ENCODE measurements at places on chromosomes 4 and X.

GRCh38 chr4:41079881-41080560 is 134.3 kb downstream of the APBB2 start:
- no peak for DNase-seq

DNA sequence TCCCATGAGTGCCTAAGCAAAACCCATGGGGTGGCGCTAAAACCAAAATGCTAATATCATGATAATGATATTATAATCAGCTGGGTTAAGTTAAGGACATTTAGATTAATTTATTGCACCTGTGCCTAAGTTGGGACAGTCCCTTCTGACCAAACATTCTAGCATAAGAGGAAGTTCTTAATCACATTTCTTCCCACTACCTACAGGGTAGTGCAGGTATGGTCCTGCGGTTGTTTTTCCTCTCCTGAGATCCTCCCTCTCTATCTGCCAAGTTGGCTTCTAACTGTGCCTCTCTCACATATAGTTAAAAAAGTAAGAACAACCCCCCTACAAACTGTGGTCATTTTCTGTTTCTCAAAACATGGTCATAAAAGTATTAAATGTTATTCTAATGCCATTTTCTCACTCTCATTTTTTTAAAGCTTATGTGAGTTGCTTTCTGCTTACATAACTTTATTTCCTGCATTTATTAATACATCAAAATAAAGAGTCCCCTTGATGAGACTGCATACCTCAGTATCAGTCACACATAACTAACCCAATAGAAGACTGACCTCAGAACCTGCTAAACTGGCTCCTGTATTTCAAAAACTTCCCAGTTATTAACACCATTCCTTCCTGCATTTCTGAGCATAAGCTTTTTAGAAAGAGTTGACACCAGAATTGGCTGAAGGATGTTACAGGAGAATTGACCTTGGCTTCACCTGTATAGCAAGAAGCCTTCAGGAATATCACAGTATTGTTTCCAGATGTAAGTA is 1332.5 kb downstream of the FSTL5 start:
- DNase-seq, result no peak

DNA sequence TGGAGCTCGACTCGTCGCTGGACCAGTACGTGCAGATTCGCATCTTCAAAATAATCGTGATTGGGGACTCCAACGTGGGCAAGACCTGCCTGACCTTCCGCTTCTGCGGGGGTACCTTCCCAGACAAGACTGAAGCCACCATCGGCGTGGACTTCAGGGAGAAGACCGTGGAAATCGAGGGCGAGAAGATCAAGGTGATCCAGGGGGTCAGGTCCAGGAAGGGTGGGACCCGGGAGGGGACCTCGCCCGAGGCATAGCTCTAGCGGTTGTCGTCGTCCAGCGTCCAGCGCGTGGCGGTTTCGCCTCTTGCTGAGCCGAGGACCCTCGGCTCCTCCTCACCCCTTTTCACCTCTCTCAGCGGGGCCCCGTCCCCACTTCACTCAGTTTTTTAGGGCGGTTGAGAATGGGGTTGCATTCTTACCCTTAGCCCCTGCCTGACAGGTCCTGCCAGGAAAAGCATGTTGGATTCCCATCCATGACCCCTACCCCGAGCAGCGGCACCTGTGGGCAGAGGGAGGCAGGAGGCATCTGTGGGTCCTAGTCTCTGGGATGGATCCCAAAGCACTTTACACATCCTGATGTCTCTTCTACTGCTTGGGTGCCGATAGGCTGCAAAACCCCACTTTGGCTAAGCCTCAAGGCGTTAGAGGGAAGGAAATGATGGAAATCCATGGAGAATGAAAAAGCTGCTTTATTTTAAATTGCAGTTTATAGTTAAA is 524 bp downstream of the RAB33A start:
- DNase-seq, result no peak

DNA sequence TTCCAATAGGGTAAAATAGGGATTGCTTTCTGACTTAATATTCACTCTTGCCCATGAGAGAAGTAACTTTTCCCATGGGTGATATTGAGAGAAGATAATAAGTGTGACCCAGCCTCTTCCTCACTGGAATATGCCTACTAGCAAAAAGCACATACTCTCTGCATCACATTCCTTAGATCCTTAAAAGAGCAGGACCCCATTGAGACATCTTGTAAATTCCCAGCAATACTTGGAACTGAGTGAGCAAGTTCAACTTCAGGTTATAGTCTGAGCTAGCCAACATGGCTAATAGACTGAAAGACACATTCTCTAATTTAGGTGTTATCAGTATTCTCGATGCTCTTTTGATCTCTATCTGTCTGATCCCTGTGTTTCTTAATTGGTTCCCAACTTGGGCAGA is 1372.3 kb downstream of the STIM2 start:
- no peak for DNase-seq

- DNase-seq, result no peak
Observed at GRCh38 chr4:61872983-61873382, 672.9 kb downstream of the ADGRL3 start.

- DNase-seq, result no peak
Observed at GRCh38 chrX:133583825-133584224, 168.5 kb upstream of the GPC4 start.

DNA sequence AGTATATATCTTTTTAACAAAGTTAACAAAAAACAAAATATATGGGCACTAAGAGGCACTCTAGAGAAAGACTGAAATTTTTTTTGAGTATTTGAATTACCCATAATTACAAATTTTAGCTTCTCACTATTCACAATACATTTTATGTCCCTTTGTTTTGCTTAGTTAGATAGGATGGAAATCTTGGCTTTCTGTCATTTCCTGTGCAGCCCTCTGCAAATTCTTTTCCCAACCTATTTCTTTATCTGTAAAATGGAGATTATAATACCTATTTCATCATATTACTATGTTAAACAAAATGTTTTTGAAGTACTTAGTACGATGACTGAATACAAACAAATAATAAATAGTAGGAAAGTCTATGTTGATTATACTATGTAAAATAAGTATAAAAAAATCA is 710.0 kb downstream of the CCSER1 start:
- no peak for DNase-seq

DNA sequence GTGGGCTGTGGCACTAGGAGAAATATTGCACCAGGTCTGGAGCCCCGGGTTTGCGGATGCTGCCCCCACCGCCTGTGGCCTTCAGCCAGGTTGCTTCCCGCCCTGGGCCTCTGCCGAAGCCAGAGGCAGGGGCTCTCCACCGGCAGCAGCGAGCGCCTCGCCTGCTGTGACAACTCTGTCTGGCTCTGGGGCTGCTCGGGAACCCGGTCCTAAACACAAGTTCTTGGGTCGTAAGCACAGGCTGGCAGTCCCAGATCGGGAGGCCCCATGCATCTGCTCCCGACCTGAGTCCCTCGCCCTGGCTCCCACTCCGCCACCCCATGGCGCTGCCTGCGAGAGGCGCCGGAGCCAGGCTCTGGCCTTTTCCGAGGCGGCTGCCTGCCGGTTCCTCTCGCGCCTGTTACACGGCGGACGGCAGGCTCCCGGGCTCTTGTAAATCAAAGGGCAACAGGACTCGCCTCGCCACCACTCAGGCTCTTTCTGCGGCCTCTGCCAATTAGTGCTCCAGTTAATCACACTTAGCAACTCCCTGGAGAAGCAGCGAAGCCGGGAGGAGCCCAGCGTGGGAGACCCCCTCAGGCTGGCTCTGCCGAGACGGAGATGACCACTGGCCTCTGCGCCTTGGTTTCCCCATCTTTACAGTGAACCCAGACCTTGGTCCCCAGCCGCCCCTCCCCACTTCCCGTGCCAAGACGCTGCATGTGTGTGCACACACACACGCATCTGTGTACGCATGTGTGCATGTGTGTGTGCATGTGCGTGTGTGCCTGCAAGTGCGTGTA is 109.2 kb downstream of the DCTD start:
- no peak for DNase-seq

DNA sequence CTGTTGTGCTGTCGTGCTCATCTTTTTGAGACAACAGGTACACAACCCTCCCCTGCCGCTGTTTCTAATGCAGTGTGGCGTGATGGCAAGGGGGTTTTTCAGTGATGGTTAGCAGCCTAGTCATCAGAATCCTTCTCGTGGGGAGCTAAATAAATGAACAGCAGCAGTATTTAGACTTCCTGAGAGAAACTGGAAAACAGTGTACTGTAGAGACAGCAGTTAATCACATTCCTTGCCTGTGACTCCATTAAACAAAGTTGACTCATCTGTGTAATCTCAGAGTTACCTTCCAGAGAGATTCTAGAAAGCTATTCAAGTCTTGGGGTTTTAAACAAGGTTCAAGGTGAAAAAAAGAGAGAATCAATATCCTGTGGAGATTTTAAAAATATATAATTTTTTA is 1753.2 kb upstream of the PCDH7 start:
- DNase-seq, result no peak

GRCh38 chrX:53160297-53160983 is 64.6 kb downstream of the KDM5C start:
- DNase-seq, result no peak

DNA sequence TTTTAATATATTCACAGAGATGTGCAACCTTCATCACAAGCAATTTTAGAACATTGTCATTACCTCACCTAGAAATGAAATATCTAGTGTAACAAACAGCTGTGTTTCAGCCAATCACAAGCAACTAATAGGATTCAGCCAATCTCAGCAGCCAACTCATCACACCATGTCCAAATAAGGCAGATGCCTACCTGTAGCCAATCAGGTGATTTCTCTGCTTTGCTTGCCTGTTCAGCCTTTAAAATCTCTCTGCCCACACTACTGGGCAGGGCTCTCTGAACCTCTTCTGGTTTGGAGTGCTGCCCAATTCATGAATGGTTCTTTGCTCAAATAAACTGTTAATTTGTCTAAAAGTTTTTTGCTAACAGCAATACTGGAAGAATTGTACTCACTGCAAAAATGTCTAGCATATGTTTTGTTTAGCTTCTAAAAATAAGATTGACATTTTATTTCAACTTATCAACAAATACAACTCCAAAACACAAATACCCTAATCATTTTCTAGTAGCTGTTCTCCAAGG is 52.4 kb upstream of the IGFBP7 start:
- DNase-seq, result no peak

DNA sequence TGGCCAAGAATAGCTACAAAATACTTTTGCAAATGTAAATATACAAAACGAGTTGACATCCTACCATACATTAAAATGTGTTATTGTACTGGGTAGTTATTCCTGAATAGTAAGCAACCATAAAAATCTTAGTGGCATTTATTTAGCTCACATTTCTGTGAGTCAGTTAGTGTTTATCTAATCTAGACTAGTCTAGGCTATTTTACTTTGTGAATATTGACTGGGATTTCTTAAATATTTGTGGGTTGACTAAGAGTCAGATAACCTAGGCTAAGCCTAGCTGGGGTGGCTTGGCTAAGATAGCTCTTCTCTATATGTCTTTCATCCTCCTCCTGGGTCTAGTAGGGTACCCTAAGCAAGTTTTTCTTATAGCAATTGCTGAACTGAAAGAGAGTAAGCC is 543.8 kb upstream of the DIAPH2 start:
- DNase-seq, result no peak

- no peak for DNase-seq
Observed at GRCh38 chr4:128380306-128380705, 92.7 kb upstream of the PGRMC2 start.

DNA sequence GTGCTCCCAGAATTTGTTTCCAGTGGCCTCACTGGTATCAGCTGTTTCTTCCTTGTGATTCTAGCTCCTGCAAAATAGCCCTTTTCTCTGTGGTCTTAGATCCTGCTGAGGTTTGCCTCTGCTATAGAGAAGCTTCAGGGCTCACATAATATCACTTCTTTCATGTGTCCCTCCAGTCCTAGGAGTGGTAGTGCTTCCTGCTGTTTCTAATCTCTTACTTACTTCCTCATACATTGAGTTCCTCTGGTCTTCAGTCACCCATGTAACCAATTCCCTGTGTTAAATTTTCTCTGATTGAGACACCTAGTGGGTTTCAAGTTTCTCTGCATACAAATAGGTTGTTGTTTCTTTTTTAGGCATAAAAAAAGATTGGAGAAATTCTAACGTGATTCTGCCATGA is 1567.9 kb downstream of the ARAP2 start:
- no peak for DNase-seq

DNA sequence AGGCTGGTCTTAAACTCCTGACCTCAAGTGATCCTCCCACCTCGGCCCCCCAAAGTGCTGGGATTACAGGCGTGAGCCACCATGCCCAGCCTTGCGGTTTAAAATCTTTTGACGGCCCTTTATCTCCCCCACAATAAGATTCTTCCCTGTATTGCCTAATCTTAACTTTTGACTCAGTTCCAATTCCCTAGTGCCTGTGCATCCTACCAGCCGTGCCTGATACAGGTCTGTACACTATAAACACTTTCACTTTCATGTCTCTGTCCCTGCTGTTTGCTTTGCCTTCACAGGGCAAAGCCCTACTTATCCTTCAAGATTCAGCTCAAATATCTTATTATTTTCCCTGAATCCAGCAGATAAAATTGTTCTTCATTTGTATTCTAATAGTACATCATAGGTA is 74.6 kb downstream of the WDR44 start:
- DNase-seq, result no peak

DNA sequence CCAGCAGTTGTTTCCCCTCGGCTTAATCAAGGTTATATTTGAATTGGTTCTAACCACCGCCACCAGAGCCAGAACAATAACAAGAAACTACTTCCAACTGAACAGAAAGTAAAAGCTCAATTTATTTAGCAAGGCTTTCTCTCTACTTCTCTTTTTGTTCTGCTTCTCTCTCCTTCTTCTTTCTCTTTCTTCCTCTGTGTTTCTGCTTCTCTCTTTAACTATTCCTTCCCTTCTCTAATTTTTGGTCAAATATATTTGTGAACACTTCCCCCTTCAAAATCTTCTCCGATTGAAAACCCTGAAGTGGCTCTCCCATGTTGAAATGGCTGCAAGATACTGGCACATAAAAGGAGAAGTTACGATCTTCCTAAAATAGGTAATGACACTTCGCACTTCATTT is 1195.9 kb upstream of the PRKX start:
- no peak for DNase-seq

DNA sequence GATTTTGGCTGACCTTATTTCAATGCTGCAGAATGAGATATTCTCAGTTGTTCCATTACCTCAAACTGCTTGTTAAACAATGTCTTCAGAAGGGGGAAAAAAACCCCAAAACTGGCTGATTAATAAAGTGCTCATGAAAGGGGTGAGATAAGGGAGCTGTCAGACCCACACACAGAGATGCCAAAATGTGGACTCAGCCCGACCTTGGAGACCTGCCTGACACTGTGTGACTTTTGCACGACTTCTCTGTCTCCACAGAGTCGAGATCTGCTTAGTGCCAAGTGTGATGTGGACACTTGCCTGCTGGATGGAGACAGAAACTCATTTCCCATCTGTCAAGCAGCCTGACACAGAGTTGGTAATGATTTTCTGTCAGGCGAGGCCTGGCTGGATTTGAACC is 31.5 kb downstream of the REELD1 start:
- DNase-seq, result no peak

DNA sequence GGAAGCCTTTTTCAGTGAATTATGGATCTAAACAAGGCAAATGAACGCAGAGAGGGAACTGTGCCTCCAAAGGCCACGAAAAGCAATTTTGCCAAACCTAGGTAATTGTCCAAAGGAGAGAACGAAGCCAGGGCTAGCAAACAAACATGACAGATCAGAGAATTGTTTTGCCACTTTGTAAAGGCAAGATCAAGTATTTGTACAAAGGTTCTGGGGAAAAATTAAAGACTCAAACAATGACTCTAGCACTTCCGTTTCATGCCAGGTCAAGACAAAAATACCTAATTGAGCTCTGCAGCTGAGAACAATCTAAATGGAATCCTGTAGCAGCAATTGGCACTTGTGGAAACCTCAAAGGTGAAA is 8.5 kb downstream of the RBM47 start:
- no peak for DNase-seq

Data from liver (tissue), 10 donors.